ENCODE measurements at places on chromosomes 5 and 9.

DNA sequence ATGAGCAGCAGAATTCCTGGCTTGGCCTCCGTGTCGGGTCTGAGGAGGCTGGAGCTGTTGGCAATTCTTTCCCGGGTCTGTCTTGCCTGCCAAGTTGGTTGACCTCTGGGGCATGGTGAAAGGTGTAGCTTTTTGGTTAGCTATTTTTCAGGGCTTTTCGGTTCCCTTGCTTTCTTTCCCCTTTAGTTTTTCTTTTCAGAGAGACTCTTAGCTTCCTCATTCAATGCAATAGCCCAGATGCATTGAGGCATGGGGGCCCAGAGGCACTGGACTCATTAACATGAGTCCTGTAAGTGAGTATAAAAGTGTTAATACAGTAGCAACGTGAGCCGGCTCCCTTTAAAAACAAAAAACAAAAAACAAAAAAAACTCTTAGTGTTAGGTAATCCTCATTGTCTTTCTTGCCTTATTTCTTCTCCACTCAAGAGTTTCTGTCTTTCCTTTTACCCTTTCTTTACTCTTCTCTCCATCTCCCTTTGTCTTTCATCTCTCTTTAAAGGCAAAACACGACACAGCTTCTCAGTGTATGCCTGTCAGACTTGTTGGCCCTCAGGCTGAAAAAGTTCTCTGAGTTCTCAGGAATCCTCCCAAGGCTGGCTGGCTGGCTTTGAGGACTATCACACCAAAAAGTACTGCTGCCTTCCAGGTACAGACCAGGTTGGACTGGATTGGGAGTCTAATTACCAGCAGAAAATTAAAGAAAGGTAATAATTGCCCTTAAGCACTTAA lies 289.9 kb upstream of the TUT7 start:
- no peak for DNase-seq

DNA sequence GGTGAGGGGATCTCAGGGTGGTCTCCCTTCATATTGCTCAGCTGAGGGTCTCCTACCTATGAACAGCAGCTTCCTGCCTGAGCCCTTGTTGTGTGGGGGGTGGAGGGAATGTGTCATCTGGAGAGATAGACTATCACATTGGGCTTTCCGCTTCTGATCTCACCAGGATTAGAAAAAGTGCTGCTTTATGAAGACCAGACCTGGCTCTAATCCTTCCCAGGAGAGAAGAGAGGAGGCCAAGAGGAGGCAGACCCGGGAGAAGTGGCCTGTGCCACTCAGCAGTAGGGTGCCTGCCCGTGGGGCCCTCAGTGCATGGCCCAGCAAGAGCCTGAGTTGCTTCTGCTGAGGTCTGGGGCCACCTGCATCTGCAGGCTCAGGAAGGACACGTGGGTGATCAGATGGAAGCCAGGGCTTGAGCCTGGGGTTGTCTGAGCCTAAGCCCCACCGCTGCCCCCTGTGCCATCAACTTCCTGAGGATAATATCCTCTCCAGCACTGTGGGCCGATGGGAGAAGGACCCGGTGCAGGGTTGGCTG lies 22.1 kb upstream of the COL5A1 start:
- DNase-seq, result no peak

DNA sequence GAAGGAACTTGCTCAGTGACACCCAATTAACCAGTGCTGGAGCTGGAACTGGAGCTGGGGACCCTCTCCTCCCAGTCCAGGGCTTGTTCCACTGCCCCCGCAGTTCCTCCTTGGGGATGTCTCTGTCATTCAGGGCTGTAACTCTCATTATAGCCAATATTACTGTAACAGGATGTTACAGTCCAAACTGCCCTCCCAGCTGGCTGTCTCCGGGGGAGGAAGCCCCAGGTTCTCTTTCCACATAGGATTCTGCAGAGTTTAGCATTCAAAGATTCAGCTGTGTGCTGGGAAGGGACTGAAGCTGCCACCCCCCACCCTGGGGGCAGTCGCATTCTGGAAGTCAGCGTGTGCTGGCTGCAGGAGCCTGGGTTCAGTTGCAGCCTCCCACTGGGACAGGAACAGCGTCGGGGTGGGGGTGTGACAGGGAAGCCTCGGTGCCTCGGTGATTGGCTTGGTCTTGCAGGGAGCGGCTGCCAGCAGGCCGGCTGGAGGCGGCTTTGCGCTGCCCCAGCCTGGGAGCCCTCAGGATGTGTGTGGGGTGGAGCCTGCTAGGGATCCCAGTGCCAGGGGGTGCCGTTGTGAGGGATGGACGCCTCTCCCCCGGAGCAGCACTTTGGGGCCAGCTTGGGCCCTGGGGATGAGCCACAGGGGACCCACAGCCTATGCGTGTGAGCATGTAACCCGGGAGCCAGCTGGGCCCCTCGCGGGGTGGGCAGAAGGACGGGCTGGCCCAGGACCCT lies 101.1 kb downstream of the RGS3 start:
- DNase-seq, result no peak

GRCh38 chr5:115735108-115735998 lies 81.1 kb downstream of the CDO1 start:
- no peak for DNase-seq

GRCh38 chr5:172455511-172456061 lies 1.3 kb upstream of the SH3PXD2B start:
- DNase-seq, result no peak
